ENCODE measurements at places on chromosomes 16 and 17.

- no peak for DNase-seq
Observed at GRCh38 chr17:39104046-39104445, 47.4 kb downstream of the PLXDC1 start.

DNA sequence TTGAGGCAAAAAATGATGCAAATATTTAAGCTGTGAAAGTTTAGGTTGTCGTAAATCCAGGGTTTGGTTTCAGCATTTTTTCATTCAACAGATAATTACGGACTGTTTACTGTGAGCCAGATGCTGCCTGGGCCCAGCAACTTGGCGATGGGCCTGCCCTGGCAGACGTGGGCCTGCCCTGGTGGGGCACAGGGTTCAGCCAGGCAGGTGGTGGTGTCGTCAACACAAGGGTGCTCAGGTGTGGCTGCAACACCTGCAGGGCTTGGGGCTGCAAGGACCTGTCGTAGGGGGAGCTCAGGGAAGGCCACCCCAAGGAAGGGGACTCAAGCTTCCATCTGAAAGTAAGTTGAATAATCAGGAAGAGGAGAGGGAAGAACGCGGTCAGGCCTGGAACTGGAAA is 15.1 kb downstream of the ZC3H18 start:
- DNase-seq = no peak

DNA sequence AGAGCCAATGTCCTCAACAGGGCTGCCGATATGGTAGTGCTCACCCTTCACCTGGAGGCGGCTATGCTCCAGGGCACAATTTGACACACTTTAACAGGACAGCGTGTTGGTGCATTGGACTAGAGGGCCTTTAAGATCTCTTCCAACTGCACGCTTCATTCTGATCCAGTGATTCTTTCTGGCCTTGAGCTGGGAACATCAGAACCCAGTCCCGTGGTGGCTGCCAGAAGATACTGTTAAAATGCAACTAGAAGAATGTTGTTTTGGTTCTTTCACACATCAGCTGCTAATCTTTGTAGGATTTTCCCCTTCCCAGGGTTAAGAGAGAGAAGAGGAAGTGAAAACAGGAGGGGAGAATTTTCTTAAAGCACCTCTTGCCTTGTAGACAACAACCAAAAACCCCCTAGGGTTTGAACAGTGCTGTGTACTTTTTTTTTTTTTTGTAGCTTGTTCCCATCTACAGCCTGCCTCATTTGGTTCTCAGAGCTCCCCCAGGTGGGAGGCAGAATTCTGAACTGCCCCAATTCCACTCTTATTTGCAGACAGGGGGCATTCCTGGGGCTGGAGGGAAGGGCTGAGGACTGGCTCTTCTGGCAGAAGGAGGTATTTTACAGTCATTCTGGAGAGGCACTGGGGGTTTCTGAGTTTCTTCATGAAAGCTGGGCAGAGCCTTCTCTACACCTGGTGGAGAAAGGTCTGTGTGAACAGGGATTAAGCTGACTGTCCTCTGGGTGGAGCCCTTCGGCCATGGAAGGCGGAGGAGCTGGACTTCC is 32.4 kb downstream of the SMARCE1 start:
- peak; percentile 72 for DNase-seq

- no peak for DNase-seq
Observed at GRCh38 chr16:68356249-68356918, 45.6 kb downstream of the PRMT7 start.

GRCh38 chr17:50289991-50290702 is 15.9 kb downstream of the TMEM92 start:
- peak; percentile 59 for DNase-seq

- no peak for DNase-seq
Observed at GRCh38 chr17:77905266-77905665, 53.2 kb upstream of the TNRC6C start.

DNA sequence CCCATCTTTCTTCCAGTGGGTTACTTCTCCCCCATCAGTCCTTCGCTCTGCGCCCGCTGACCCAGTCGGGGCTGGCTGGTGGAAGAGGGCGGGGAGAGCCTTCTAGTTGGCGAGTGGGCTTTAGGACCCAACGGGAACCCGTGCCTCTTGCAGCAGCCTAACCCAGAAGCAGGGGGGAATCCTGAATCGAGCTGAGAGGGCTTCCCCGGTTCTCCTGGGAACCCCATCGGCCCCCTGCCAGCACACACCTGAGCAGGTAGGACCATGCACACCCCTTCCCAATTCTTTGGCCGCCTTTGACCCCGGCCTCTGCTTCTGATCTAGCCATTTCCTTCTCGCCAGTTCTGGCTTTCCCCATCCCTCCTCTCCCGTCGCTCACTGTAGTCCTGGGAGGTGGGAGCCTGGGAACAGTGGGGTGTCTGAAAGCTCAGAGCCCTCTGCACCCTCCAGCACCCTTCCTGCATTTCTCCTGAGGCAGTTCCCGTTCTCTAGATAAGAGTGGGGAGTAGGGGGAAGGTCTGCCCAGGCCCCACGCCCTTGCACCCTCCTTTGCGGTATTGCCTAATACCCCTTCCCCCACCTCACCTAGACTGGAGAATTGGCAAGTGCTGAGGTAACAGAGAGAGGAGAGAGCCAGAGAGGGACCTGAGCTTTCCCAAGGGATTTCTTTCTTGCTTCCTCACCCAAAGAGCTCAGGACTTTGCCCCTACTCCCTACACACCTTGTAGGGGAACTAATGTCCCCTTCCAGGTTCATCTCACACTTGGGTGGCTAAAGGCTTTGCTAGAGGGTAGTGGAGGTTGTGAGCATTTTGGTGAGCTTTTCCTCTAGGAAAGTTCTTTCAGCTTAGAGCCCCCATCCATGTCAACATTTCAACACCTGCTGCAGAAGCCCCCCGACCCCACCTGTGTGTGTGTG is at the start of gene RARA:
Gene RARA (plus strand): TSS at position 150 of the 918 bp plus-strand sequence. CDS start 22,039 bp downstream, outside the sequence.
- DNase-seq = peak; percentile 76

DNA sequence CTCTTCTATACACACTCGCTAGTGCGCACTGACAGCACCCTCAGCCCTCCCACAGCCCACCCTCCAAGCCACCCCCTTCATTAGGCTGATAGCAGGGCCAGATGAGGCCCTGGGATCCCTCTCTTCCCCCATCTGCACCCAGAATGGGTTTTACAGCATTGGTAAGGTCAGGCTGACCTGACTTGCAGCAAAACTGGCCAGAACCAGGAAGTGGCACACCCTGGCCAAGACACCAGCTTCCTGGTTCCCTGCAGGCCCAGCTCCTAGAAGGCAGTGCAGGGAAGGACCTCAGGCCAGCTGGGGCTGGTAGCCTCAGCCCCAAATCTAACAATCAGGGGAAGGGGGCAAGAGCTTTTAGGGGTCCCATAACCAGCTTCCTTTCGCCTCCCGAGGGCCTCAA is 50.0 kb upstream of the MRPS23 start:
- peak; percentile 71 for DNase-seq

DNA sequence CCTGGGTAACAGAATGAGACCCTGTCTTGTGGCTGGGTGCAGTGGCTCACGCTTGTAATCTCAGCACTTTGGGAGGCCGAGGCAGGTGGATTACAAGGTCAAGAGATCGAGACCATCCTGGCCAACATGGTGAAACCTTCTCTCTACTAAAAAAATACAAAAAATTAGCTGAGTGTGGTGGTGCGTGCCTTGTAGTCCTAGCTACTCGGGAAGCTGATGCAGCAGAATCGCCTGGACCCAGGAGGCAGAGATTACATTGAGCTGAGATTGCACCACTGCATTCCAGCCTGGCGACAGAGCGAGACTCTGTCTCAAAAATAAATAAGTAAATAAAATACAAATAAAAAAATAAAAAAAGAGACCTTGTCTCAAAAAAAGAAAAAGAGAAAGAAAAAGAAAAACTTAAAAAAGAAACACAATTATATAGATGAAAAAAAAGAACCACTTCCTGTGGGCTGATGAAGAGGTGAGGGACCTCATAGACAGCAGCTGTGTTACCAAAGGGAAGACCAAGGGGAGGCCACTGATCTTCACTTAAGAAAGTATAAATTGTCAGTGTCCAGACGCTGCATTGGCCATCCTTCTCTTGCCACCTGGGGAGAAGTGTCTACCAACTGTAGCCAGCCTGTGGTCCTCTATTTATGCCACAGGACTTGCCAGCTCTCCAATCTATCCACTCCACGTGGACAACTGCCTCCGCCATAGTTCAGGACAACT is 24.4 kb upstream of the SMG1 start:
- DNase-seq = no peak

DNA sequence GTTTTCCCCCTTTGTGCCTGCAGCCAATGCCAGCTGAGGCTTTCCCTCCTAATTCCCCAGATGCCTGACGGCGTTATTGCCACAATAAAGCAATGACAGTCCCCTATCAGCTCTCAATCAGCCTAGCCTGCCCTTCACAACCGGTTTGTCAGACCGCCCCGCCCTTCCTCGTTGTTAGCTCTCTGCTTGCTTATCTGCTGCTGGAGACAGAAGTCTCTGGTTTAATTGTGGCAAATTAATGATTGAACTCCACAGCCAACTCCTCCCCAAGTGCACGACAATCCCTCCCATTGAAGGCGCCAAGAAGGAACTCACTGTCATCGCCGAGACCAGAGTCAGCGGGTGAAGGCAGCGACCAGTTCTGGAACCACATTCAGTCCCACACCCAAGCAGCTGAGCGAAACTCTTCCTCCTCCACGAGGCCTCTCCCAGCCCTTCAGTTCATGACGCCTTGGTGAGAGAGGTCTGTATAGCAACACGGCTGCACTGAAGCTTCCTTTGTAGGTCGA is 474.4 kb downstream of the SLC39A11 start:
- peak; percentile 78 for DNase-seq

DNA sequence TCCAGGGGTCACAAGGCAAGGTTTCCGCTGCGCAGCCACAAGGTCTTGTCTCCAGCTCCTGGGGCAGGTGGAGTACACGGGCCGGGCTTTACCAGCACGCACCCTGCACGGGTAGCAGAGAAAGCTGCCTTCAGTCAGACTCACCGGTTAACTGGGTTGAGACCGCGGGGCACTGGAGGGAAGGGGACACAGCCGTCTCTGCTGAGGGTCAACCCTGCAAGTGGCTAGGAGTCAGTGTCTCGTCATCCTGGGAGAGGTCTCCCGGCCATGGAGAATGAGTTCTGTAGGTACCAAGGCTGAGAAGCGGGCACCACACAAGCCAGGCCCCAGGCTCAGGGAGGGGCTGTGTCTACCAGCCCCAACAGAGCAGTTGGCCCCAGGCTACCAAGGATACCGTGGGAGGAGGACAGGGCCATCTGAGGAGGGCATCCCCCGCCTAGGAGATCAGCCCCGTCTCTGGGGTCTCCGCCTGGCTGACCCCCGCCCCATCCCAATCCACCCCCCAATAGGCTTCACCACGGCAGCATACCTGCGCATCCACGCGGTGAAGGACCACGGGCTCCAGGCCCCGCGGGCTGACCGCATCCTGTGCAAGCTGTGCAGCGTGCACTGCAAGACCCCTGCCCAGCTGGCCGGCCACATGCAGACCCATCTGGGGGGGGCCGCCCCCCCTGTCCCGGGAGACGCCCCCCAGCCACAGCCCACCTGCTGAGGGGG is 2.8 kb upstream of the PRRT2 start:
- DNase-seq = no peak

DNA sequence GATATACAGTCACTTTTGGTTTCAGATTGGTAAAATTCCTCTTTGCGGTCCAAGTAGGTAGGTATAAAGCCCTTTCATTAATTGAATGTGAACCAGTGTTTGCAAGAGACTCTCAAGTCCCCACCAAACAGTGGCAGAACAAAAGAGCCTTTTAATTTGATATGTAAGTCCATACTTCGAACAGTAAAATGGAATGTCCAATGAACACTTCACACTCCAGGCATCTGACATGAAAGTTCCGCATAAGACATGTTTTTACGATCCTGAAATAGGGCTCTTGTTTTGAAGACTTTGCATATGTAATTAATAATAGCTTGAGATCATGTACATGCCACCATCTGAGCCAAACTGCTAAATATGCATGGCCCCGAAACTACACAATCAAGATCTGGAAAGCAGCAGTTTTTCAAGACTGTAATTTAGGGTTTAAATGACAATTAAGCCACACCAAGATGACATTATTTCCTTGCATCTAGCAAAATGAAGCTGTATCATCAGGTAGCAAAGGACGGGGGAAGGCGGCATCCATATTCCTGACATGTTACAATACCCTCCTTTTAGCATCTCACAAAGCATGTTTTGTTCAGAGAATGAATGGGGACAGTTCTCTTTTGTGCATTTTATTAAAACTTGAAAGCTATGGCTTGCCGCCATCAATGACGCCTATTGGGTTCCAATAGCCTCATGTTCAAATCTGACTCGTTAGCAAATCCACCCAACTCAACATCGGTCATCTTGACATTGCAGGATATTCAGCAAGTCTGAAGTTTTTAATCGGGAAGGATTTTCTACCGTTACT is 39.4 kb downstream of the LITAF start:
- no peak for DNase-seq

- DNase-seq = peak; percentile 73
Observed at GRCh38 chr17:48546137-48546923, 1.4 kb upstream of the HOXB2 start.

DNA sequence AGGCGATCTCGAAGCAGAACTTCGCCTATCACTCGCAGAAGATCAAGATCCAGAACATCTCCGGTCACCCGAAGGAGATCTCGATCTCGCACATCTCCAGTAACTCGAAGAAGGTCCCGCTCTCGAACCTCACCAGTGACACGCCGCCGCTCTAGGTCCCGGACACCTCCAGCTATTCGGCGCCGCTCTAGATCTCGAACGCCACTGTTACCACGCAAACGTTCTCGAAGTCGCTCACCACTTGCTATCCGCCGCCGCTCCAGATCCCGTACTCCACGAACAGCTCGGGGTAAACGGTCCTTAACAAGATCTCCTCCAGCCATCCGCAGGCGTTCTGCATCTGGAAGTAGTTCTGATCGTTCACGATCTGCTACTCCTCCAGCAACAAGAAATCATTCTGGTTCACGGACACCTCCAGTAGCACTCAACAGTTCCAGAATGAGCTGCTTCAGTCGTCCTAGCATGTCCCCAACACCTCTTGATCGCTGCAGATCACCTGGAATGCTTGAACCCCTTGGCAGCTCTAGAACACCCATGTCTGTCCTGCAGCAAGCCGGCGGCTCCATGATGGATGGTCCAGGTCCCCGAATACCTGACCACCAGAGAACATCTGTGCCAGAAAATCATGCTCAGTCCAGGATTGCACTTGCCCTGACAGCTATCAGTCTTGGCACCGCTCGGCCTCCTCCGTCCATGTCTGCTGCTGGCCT is 10.5 kb downstream of the ELOB start:
- no peak for DNase-seq

DNA sequence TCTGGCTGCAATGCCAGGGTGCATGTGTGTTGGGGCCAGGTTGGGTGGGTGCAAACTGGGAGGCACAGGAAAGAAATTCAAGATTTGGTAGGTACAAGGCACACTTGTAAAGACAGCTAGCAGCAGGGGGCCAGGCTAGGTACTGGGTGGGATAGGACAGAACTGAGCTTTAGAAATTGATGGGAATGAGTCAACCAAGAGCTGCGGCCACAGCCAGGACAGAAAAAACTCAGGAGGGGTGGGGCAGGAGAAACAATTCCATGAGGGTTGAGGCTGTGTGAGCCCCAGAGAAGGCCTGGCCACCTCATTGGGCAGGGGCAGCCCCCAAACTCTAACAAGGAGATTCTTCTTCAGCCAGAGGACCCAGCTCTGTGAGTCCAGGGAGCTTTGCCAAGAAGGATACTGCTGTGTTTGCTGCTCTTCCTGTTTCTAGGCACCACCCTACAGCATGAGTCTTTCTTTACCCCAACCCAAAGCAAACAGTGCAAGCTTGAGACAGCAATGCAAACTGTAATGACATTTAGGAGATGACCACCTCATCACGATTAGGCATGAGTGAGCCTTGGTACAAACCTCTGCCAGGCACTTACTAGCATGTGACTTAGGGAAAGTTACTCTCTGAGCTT is 21.3 kb upstream of the CCDC182 start:
- DNase-seq = peak; percentile 73

Measured in T47D (cell line).